ENCODE measurements at places on chromosomes 2 and 18.

- DNase-seq, result no peak
These were observed 316.8 kb downstream of the DCDC2C start for GRCh38 chr2:4020153-4020552.

GRCh38 chr2:98395977-98396376 is 48.7 kb upstream of the INPP4A start:
- DNase-seq, result no peak

GRCh38 chr2:120771111-120771780 is 35.6 kb downstream of the GLI2 start:
- peak; percentile 95 for DNase-seq

GRCh38 chr2:22999951-23000350 is 385.0 kb upstream of the KLHL29 start:
- DNase-seq, result peak; percentile 47

GRCh38 chr18:45976566-45976965 is 9.4 kb upstream of the EPG5 start:
- DNase-seq, result peak; percentile 46

GRCh38 chr2:109154226-109154625 is 25.2 kb downstream of the SH3RF3 start:
- DNase-seq, result no peak

GRCh38 chr18:77337604-77338003 is 88.0 kb downstream of the GALR1 start:
- DNase-seq, result no peak

DNA sequence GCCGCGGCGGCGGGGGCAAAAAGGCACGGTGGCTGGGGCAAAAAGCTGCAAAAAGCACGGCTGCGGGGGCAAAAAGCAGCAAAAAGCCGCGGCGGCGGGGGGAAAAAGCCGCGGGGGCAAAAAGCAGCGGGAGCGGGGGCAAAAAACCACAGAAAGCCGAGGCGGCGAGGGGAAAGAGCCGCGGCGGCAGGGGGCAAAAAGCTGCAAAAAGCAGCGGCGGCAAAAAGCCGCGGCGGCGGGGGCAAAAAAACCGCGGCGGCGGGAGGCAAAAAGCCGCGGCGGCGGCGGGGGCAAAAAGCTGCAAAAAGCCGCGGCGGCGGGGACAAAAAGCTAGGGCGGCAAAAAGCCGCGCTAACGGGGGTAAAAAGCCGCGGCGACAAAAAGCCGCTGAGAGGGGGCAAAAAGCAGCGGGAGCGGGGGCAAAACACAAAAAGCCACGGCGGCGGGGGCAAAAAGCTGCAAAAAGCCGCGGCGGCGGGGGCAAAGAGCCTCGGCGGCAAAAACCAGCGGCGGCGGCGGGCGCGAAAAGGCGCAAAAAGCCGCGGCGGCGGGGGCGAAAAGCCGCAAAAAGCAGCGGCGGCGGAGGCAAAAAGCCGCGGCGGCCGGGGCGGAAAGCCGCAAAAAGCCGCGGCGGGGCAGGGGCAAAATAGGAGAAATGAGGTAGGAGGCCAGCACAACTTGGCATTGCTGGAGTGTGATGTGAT is 123.4 kb downstream of the ANKRD30BL start:
- DNase-seq, result peak; percentile 0

DNA sequence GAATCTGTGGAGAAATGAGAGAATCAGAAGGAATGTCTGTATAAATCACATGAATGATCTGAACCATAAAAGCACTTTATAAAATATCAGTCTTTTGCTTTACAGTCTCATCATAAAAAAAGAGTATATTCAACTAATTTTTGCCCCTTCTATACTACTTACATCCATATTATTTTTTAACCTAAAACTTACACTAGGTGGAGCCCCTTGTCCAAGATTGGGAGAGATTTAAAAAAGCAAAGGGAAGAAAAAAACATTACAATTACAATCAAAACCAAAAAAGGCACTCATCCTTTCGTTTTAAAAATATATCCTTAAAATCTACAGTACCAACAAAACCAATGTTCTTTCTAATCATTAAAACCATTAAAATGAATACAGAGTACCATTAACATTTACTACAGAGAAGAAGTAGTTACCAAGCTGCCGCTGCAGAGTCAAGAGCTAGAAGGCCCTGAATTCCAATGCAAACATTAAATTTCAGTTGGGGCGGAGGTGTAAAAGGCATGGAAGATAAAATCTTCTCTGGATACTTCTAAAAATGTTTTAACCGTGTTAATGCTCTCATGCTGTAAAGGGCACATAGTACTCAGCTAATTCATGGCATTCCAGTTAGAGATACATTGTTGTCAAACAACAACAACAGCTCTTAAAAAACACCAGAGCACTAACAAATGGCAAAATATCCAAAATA is 56.7 kb upstream of the EPB41L3 start:
- peak; percentile 45 for DNase-seq

DNA sequence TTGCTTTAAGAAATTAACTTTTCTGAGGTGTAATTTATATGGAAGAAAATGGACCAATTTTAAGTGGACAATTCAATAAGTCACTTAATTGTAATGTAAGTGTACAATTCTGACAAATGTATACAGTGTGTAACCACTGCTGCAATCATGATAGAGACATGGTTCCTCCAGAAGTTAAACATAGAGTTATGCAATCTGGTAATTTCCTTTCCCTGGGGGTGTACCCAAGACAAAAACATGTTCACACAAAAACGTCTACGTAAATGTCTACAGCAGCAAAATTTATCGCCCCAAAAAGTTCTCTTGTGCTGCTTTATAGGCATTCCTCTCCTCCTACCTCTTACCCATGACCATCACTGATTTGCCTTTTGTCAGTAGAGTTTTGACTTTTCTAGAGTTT is 141.5 kb downstream of the AQP4 start:
- DNase-seq, result no peak

GRCh38 chr2:46082531-46083485 is 214.4 kb upstream of the EPAS1 start:
- DNase-seq, result peak; percentile 100

DNA sequence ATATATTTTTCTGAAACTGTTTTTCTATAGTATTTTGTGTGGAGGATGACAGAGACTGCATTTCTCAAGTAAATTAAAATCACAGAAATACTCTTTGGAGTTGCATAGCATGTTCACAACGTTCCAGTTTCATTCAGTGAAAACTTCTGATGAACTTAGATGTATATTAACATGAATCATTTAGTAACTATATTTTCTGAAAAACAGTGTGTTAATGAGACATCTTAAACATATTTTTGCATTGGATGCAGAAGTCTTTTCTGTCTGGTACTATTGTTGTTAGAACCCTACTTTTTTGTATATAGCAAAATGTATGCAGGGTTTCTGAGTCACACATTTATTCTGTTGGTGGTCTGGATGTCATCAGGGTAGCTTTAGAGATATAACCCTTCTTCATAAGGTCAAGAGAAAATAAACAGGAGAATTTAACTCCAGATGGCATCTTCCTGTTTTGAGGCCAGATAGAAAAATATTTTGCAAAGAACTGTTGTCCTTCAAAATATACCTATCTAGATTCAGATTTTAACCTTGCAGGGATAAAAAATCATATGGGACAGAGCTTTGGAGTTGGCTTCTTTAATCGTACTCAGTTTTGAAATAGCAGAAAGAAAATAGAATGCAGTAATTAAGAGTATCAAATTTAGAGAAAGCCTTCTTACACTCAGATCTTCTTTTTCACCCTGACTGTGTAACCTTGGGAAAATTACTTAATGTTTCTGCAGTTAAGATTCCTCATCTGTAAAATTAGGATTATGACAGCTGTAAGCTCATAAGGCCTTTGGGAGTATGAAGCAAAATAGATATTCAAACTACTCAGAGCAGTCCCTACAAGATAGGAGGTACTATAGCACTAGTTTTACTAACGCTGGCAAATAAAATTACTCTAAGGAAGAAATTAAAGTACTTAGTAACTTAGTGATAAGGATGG is 5.3 kb downstream of the COL3A1 start:
- DNase-seq, result peak; percentile 63

All from fibroblast of mammary gland (primary cell).